B cell (primary cell): ENCODE measurements at places on chromosomes 2 and 18. TPM values are rescaled to one million over a fixed set of nuclear protein-coding genes. Genes with fewer than 3 reads are reported as not detected.

- no peak for DNase-seq
These were observed 9.0 kb downstream of the CAPN10 start for GRCh38 chr2:240595381-240596079.

DNA sequence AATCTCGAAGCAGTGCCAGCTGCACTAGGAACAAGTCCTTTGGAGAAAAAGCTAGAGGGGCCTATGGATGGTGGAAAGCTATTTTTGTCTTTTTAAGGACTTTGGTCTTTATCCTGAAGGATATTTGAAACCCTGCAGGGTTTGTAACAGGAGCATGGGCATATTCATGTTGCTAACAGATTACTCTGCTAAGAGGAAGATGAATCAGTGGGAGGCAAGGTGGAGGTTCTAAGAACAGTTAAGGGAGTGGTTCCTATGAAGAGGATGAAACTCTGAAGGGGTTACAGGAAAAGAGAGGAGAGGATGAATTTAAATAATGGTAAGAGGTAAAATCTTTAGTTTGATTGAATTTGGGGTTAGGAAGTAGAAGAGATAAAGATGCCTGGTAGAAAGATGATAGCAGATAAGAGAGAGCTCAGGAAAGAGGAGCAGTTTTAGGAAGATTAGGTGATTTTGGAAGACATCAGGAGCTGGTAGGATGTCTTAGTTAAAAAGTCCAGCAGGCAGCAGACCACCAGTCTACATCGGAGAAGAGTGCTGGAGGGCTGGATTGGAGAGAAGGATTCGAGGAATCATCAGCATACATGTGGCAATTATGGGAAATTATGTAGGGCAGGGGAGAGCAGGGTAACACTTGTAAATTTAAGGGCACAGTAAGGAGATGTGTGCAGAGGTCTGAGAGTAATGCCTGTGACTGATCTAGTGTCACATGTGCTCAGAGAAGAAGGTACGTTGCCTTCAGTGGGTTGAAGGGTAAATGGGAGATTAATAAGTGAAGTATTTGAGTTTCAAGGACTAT is 39.3 kb upstream of the C1GALT1C1L start:
- no peak for DNase-seq

DNA sequence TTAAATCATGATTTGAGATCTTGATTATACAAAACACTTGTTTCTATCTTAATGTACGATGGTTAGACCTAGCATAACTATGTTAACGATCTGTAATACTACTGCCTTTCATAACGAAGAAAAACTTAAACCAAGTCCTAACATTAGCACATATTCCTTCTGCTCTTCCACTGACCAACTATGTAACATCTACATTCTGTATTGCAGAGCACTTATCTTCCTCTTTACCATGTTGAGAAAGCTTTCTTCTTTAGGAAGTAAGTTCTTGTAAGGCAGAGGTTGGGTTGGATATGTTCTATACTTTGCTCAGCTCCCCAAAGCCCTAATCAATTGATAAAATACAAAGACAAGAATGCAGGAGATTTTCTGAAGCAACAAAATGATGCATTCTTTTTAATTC is 7.9 kb upstream of the ZNF407 start:
- no peak for DNase-seq

GRCh38 chr2:77028032-77028600 is 494.1 kb downstream of the LRRTM4 start:
- no peak for DNase-seq

GRCh38 chr2:54079331-54079730 is 36.1 kb upstream of the ACYP2 start:
- DNase-seq, result no peak

DNA sequence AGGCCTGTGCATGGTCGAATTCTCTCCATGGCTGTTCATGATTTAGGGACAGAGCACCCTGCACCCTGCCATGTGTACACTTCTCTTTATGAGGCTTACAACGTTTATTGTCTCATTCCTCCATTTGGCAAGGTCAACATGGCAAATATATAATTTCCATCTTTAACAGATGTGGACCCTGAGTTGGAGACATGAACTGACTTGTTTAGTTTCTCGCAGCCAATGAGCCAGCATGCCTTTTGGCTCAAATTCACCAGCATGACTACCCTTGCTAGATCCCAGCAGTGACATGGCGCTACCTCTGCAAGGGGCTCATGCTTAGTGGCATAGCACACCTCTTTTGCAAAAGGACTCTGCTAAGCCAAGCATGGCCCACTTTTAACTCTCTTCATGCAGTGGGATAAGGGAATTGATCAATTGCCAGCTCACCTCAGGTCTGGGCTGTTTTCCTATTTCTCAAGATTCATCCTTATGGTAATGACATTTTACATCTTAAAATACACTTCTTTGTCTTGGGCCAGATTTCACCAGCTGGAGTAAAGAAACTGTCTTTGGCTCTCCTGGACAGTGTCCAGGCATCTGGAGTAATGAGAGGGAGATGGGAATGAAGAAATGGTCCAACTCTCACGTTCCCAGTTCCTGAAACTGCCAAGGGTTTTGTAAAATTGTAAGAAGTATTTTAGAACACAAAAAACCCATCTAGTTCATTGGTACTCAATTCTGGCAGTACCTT is 159.5 kb downstream of the SETBP1 start:
- DNase-seq, result no peak

GRCh38 chr2:10741139-10741538 is 19.7 kb downstream of the ATP6V1C2 start:
- DNase-seq, result no peak

- DNase-seq, result no peak
These were observed 66.3 kb downstream of the RRM2 start for GRCh38 chr2:10188729-10189305.

Gene AQP12B
- total RNA-seq, result not detected in 2 replicates

Gene GALR1
- total RNA-seq, result not detected in 2 replicates

Gene SERPINB11
- total RNA-seq, result not detected in 2 replicates

Gene CCDC121
- 1.3 and 2.2 TPM in 2 replicates for total RNA-seq

Gene GPR39
- total RNA-seq, result not detected in 2 replicates
